ENCODE measurements at places on chromosomes 6 and 20. TPM values are rescaled to one million over a fixed set of nuclear protein-coding genes. Genes with fewer than 3 reads are reported as not detected.

DNA sequence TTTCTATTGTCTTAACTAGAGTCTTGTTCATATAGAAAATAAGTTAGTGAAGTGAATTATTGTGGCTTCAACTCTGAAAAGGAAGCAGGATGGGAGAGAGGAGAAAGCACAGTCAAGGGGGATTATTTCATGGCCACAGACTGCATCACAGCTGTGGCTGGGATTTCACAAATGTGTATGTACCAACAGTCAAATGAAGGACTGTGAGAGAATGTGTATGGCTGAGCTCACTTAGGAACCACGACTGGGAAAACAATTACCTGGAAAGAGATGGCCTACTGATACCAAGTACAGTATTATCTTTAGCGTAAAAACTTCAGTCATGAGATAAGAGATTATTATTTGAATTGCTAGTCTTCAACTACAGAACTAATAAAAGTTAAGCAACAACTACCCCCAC lies 54.9 kb downstream of the SESN1 start:
- no peak for DNase-seq
- no peak overlapping the region for H3K4me3 ChIP-seq
- no peak overlapping the region for H3K27ac ChIP-seq
- no peaks in the 10 kb centered on the region for H3K36me3 ChIP-seq
- H3K27me3 ChIP-seq: peaks cover 5% of the 10 kb centered on the region

DNA sequence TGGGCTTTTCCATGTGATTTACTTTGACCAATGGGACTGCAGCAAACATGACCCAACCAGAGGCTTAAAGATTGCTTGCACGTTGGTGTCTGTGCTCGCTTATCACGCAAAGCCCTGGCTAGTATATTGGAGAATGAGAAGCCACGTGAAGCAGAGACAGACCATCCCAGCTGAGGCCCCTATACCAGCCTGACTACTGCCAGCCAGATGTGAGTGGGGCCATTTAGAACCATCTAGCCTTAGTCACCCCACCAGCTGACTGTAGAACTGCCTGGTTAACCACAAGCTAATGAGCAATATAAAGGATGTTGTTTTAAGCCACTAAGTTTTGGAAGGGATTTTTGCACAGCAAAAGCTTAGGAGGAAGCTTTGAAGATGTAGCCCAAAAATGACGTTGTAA lies 74.5 kb downstream of the MACROD2 start:
- H3K4me3 ChIP-seq: no peak overlapping the region
- H3K4me1 ChIP-seq: no peaks in the 10 kb centered on the region

AVP gene
- total RNA-seq: not detected

- H3K4me3 ChIP-seq: no peak overlapping the region
- H3K27ac ChIP-seq: no peak overlapping the region
- peaks cover 11% of the 10 kb centered on the region for H3K27me3 ChIP-seq
- H3K36me3 ChIP-seq: peaks cover 26% of the 10 kb centered on the region
These were observed 67.2 kb downstream of the BACH2 start for GRCh38 chr6:90229331-90230010.

- DNase-seq: no peak
- H3K4me3 ChIP-seq: no peak overlapping the region
- H3K4me1 ChIP-seq: no peaks in the 10 kb centered on the region
- no peak overlapping the region for H3K27ac ChIP-seq
- no peaks in the 10 kb centered on the region for H3K27me3 ChIP-seq
These were observed 72.2 kb upstream of the EEF1E1 start for GRCh38 chr6:8174571-8174970.

DNA sequence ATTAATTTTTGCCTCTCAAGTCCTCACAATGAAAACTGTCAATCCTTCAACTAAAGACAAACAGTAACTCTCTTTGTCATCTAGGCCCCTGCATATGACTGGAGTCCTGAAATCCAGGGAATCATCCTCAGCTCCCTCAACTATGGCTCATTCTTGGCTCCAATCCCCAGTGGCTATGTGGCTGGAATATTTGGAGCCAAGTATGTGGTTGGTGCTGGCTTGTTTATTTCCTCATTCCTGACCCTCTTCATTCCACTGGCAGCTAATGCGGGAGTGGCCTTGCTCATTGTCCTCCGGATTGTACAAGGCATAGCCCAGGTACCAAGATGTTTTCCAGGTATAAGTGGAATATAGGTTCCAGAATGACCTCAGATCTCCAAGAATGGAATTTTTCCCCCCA lies 15.4 kb downstream of the SLC17A4 start:
- no peaks in the 10 kb centered on the region for H3K36me3 ChIP-seq
- peaks cover 14% of the 10 kb centered on the region for H3K27me3 ChIP-seq
- no peak overlapping the region for H3K4me3 ChIP-seq
- no peak overlapping the region for H3K27ac ChIP-seq
- DNase-seq: no peak

SLA2 gene
- total RNA-seq: 109 TPM

Data from activated CD8-positive, alpha-beta memory T cell treated with anti-CD3 and anti-CD28 coated beads, Interleukin-2, amount 10 ng/mL, durations not matched to agents 7 days and 5 days (primary cell).